T-helper 17 cell (primary cell): ENCODE measurements at places on chromosomes 2 and 18. TPM values are rescaled to one million over a fixed set of nuclear protein-coding genes. Genes with fewer than 3 reads are reported as not detected.

The GLS gene
- total RNA-seq, result 264 TPM

The LIMS4 gene
- total RNA-seq, result 0.44 TPM

The OR6B2 gene
- not detected for total RNA-seq

The EHD3 gene
- total RNA-seq, result 23.5 TPM

The STPG4 gene
- total RNA-seq, result 0.21 TPM

The MORN2 gene
- total RNA-seq, result 2.7 TPM

The ZNF521 gene
- not detected for total RNA-seq

The TEKT4 gene
- not detected for total RNA-seq

The SULT1C4 gene
- total RNA-seq, result not detected

The TGFA gene
- total RNA-seq, result 3.8 TPM

The AMER3 gene
- total RNA-seq, result not detected

The KIF3C gene
- 10.3 TPM for total RNA-seq

The SIGLEC15 gene
- total RNA-seq, result not detected

The STK36 gene
- total RNA-seq, result 21.0 TPM

The PDE1A gene
- total RNA-seq, result not detected

The SERPINB12 gene
- not detected for total RNA-seq

The DYNAP gene
- total RNA-seq, result not detected

The EGR4 gene
- 0.70 TPM for total RNA-seq

The GPR55 gene
- 3.8 TPM for total RNA-seq

The MFSD2B gene
- 0.27 TPM for total RNA-seq

The TBC1D8 gene
- 1.9 TPM for total RNA-seq

The FOXI3 gene
- not detected for total RNA-seq

The RNF144A gene
- total RNA-seq, result 15.1 TPM

The AOX1 gene
- total RNA-seq, result not detected

The LHCGR gene
- not detected for total RNA-seq

The CRYBA2 gene
- total RNA-seq, result not detected

The KLHL30 gene
- not detected for total RNA-seq

The ACMSD gene
- total RNA-seq, result not detected

The ZSWIM2 gene
- total RNA-seq, result not detected

The DCC gene
- total RNA-seq, result not detected

The C2orf80 gene
- total RNA-seq, result not detected

The PLEKHB2 gene
- 68.1 TPM for total RNA-seq

The ANKRD12 gene
- 257 TPM for total RNA-seq
